ENCODE measurements at places on chromosomes 5 and 9.

DNA sequence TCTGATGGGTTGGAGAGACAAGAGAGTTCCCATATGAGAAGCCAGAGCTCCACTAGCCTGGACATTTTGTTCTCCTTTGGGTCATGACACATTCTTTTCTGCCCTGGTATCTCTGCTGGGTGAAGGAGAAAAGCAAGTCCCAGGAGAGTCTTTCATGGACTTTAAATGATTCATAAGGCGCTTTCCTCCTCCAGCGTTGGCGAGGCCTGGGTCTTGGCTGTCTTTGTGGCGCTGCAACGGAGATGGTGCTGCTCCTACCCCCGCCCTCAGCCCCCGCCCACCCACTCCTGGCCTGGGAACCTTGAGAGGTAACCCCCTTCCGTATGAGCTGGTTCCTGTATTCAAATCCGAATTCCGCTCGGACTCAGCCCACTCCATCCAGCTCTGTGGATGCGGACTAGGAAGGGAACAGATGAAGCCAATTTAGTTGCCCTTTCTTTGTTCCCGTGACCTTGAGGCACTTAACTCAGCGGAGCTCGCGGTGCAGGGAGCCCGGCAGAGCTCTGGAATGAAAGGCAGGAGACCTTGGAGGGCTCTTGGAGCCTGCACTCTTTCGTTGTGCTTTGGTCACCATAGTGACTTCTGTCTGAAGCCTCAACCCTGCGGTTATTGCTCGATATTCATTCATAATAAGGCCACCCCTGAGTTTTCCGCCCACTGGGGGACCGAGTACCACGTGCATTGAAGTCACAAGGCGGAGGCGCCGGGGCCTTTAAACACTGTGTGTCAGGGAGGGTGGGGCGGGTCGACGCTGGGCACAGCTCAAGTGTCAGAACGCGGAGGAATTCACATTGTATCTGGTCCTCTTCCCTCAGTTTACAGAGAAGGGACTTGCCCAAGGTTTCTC is 14.0 kb upstream of the PWWP2A start:
- no peak for DNase-seq

- DNase-seq = peak; percentile 67
Measured at GRCh38 chr5:53478411-53479044, 1.9 kb upstream of the FST start.

DNA sequence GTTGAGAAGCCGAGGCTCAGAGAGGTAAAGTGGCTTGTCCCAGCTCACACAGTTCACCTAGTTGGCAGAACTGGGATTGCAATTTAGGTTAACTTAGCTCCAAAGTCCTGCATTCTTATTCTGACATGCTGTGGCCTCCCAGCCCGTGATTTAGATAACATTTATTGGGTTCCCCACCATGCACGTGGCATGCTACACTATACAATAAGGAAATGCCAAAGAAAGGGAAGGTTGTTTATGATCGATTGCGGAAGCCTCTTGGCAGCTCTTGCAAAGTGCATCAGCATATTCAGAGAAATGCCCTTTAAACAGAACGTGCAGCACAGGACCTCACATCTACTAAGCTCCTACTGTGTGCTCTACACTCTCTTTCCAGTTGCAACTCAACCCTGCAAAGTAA is 3.2 kb downstream of the NEURL1B start:
- no peak for DNase-seq

DNA sequence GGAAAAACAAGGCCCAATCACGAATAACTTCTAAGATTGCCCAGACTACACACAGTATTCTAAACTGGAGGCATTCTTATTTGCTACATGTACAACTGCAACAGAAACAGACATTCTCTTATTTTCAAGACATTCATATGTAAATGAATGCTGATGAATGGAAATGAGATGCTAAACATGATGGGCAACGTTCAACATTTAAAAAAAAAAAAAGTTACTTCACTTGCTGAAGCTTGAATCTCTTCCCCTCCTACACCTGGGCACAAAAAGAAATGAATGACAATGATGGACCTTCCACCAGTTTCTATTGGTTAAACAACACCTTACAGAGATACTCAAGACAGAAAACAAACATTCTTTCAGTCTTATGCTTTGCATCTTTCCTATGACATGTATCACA is 160.5 kb downstream of the BNC2 start:
- DNase-seq = no peak

- no peak for DNase-seq
Measured at GRCh38 chr9:89740722-89741121, 135.9 kb downstream of the GADD45G start.

DNA sequence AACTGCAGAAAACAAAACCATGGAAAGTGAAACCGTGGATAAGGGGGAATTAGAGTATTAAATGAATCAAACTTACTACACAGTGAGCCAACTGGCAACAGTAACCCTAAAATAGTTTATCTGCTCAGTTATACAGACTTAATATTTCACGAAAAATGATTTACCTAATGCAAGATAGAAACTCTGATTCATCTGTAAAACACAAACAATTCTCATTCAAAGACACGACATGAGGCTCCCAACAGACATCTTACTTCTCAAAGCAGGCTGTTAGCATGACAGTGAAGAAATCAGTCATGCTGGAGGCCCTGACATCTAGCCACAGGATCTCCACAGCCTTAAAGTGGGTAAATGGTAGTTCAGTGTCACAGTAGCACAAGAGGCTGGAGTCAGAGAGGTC is 131.2 kb downstream of the FBN2 start:
- DNase-seq = no peak

- no peak for DNase-seq
Measured at GRCh38 chr5:37860206-37860605, 20.4 kb upstream of the GDNF start.

GRCh38 chr9:3741729-3742128 is 215.9 kb upstream of the RFX3 start:
- no peak for DNase-seq

- DNase-seq = no peak
Measured at GRCh38 chr9:116800885-116801284, 113.8 kb downstream of the TRIM32 start.

- no peak for DNase-seq
Measured at GRCh38 chr5:94239266-94239665, 379.1 kb downstream of the KIAA0825 start.

DNA sequence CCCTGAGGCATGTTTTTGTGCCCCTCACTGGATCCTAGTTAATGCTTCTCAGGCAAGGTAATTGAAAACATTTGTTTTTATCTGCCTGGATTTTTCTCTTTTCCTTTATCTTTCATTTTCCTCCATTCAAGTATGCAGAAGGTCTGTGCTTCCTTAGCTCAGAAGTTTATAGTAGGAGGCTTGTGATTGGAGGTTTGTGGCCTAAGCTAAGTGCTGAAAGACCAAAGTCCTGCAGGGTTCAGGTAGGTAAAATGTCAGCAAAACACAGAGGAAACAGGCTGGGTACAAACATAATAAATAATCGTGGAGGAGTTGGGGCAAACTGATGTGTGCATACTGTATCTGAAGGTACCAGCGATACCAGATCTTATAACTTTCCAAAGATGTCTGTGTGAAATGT is 230.9 kb upstream of the KLF4 start:
- DNase-seq = no peak

- DNase-seq = no peak
Measured at GRCh38 chr9:100600521-100601079, 22.7 kb downstream of the CAVIN4 start.

- DNase-seq = no peak
Measured at GRCh38 chr5:110865400-110866094, 126.7 kb downstream of the SLC25A46 start.

GRCh38 chr5:3925022-3925421 is 329.4 kb downstream of the IRX1 start:
- no peak for DNase-seq

DNA sequence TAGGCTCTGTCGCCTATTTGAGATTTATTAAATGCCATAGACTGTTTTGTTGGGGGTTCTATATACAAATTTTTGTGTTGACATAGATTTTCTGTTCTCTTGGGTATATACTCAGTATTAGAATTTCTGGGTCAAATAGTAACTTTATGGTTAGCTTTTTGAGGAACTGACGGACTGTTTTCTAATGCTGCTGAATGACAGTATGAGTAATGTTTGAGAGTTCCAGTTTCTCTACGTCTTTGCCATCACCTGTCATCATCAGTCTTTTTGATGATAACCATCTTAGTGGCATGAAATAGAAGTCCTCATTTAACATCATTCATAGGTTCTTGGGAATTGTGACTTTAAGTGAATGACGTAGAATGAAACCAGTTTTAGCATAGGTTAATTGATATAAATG is 60.1 kb downstream of the CCDC171 start:
- DNase-seq = no peak

GRCh38 chr5:103600086-103600485 is 37.5 kb upstream of the NUDT12 start:
- no peak for DNase-seq

DNA sequence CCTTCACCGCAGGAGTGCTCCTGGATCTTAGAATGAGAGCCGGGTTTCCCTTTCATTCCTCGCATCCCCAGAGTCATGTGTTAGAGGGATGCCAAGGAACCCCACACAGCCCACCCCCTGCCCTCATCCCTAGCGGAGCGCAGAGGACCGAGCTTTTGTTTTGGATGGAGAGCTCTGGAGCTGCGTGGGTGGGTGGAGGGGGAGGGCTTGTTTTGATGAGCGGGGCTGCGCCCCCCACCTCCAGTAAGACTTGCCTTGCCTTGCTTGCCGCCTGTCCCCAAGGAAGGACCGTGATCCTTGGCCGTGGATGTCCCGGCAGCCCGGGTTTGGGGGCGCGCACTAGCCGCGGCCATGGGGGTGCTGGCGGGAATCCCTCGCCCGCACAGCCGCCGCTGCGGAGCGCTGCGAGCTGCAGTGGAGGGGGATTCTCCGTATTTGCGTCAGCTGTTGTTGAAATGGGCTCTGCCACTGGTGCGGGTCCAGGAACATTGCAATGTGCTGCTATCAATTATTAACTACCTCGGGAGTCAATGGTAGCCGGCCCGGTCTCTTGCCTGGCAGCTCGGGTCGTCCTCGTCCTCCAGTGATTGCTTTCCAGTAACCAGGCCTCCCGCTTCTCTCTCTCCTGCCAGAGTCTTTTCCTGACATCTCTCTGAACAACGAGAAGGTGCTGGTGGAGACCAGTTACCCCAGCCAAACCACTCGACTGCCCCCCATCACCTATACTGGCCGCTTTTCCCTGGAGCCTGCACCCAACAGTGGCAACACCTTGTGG is 1.0 kb downstream of the EGR1 start:
- DNase-seq = no peak

GRCh38 chr5:178237431-178238312 is 5.1 kb upstream of the PHYKPL start:
- DNase-seq = no peak

- DNase-seq = no peak
Measured at GRCh38 chr9:126238415-126238814, 88.2 kb upstream of the MVB12B start.
